MM.1S (cell line): ENCODE measurements at places on chromosomes 1 and 21.

DNA sequence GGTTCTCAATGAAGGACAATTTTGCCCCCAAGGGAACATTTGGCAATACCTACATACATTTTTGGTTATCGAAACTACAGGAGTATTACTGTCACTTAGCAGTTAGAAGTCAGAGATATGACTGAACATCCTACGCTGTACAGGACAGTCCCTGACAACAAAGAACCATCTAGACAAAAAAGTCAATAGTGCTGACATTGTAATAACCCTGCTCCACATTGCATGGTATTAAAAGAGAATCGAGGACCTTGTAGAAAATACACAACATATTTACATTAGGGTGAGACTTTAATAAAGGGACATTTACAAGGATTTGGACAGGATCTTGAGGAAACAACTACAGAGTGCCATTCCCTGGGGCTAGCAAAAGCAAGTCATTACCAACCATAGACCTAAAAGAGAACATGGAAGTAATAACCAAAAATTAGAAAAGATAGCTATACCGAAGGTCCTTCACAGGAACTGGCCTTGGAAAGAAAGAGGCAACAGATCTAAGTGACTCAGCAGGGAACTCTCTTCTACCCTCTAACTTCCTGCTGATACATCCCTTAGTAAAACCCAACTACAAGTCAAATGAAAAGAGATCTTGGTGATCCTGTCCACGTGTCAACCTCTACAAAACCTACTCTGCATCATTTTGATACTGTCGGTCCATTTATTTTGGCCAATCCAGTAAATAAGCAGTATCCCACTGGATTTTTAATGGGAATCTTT, 40.2 kb downstream of the ANGPTL3 start:
- no peak for DNase-seq

DNA sequence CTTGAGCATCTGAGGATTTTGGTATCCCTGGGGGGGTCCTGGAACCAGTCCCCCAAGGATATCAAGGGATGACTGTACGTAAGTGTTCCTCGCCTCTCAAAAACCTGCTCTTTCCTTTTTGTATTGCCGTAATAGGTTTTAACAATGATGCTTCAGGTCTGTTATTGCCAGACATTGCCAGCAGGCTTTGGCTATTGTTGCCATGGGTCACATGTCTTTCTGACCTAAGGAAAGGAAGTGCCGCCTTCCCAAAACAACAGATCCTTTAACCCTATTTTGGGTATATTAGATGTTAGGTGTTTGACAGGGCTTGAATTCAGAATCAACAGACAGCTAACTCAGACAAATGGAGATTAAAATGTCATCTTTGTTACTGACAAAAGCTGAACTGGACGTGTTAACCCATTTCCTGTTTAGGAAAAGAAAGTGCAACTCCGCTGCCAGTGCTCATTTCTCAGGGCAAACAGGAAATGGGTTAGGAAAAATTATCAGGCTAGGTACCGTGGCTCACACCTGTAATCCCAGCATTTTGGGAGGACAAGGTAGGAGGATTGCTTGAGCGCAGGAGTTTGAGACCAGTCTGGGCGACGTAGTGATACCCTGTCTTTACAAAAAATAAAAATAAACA, 12.4 kb upstream of the PRPF38B start:
- DNase-seq, result peak; percentile 35

- no peak for DNase-seq
These were observed 80.8 kb downstream of the SASS6 start for GRCh38 chr1:100051893-100052292.

- no peak for DNase-seq
These were observed 1.2 kb upstream of the LIN9 start for GRCh38 chr1:226310245-226310540.

DNA sequence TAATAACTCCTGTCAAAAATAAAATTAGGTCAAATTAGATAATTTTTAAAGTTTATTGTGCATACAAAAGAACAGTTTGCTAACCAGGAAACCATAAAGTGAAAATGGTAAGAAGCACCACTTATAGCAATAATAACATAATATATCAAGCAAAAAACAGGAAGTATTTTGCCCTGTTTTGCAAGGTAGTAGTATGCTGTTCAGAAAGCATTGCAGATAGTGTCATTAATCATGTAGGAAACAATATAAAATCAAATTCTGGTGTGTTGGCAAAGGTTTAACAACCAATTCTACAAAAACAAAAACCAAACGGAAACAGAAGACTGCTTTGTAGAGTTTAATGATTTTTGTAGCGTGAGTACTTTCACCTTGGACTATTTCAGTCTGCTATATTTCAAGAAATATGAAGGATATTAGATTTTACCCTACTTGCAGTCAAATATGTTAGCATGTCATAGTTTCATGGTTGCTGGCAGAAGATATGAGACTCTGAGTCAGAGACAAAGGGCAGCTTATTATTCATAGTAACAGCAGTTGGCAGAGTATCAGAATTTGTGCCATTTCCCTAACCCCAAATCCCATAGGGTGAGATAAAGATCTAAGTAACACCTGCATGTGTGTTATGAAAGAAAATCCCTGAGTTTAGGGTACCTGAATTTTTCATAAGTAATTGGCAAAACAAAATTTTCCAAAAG, 729.0 kb upstream of the BRINP3 start:
- DNase-seq, result no peak

DNA sequence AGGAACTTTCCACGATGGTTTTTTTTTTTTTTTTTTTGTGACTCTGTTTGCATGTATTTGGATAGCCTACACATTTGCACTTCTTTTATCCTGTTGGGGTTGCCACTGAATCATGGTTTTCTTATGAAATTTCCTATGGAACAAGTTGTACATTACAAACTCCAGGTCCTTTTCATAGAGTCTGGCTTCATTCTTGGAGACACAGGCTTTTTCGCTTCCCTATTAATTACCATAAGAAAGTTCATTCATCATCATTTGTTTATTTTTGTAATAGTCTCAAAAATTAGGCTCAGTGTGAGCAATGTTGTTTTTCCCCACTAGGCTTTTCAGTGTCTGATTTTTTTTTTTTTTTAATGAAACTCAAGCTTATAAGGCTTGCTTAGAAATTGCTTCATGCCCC, 179.4 kb downstream of the FMN2 start:
- no peak for DNase-seq

DNA sequence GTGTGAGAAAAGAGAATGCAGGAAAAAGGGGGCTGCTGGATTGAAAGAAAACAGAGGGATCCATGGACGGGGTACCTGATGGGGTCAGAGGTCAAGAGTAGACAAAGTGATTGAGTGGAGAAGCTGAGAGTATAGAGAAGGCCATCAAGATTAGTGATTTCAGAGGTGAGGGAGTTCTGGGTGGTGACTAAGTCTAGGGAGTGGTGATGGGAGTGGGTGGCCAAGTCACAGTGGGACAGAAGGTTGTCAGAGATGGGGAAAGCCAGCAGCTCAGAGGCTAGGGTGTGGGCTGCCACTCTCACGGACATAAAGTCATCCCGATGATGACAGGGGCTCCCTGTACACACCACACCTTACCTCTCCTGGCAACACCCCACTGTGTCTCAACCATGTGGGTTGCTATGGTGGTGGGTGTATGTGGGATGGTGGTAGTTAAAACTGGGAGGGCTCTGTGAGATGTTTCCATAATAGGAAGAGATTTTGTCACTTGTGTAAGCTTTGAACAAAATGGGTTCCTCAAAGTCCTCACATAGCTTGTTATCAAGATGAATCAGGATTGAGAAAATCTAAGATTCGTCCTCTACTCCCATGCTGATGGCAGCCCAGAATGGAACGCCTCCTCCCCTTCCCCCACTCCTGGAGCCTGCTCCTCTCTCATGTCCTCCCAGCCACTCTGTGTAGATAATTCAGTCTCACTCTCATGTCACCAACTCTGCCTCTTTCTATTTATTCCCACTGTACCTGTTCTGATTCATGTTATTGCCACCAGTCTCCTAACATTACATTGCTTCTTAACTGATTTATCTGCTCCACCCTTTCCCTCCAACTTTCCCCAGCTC, 20.3 kb upstream of the CSF1 start:
- no peak for DNase-seq

DNA sequence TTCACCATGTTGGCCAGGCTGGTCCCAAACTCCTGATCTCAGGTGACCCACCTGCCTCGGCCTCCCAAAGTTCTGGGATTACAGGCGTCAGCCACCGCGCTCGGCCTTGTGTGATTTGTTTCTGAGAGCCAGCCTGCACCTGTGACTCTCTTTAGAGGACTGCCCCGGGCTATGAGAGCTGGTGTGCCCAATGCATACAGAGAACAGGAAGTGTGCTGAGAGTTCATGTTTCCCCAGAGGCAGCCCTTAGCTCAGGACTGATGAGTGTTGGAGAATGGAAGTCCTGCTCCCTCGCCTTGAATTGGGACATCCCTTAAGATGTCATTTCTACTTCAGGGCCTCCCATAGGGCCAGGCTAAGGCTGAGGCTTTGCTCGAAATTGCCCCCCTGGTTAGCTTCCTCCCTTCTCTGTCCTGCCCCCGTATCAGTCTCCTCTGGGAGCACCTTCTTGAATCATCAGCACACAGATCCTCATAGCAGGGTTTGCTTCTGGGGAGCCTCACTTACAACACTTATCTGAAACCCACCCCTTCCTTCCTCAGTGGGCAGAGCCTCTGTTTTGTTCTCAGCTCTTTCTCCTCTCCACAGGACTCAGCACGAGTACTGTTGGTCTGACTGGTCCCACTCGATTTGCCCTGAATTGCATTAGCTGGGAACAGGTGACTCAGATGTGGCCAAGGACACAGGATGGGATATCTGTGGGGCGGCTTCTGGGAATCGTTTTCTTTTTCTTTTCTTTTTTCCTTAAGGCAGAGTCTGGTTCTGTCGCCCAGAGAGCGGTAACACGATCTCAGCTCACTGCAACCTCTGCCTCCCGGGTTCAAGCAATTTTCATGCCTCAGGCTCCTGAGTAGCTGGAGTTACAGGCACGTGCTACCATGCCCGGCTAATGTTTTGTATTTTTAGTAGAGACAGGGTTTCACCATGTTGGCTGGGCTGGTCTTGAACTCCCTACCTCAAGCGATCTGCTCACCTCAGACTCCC, 80.1 kb downstream of the UBIAD1 start:
- peak; percentile 78 for DNase-seq

- DNase-seq, result no peak
These were observed 108.8 kb downstream of the DYRK1A start for GRCh38 chr21:37475186-37475868.

DNA sequence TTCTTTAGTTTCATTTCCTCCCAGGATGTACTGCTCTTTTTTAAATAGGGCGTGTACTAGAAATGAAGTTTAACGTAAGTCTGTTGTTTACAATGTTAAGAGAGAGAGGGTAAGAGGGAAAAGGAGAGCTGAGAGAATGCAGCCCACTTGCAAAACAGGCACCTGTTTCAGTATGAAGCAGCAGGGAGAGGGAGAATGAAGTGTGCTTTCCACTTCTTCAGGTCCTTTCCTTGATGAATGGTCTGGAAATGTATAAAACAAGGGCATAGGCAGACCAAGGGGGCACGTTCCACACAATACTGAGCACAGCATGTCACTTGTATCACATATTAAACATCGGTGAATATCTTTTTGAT, 2.0 kb downstream of the KCNA3 start:
- DNase-seq, result peak; percentile 66

DNA sequence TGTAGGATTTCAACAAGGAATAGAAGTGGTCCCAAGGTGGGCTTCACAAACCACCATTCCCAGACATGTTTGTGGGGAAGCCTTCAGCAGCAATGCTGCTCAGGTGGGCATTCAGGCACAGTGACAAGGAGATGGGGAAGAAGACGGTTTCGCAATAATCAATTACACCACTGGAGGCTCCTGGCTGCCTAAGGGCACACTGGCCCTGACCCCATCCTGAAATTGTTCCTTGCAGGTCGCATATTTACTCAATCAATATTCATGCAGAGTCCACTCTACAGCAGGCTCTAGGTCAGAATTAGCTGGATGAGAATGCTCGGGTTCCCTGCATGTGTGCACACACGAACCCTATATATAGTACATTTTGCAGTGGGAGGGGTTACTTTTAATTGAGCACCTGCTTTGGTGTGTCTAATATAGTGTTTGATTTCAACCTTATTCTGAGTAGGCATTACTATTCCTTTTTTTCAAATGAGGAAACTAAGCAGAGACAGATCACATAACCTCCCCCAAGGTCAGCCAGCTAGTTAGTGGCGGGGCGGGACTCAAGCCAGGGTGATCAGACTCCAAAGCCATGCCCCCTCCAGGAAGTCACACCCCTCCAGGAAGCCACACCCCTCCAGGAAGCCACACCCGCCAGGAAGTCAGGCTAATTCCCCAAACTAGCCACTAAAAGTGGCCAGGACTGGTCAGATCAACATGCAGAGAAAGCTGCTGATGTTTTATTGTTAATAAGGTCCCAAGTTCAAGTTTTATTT, 106.5 kb downstream of the HLCS start:
- DNase-seq, result peak; percentile 33

GRCh38 chr1:241834733-241835377, 13.1 kb upstream of the EXO1 start:
- DNase-seq, result peak; percentile 46

- no peak for DNase-seq
These were observed 35.4 kb downstream of the QSOX1 start for GRCh38 chr1:180190091-180190490.

- DNase-seq, result no peak
These were observed 85.9 kb downstream of the TM2D1 start for GRCh38 chr1:61638911-61639605.

GRCh38 chr1:215477632-215478031, 89.5 kb upstream of the KCTD3 start:
- DNase-seq, result no peak

DNA sequence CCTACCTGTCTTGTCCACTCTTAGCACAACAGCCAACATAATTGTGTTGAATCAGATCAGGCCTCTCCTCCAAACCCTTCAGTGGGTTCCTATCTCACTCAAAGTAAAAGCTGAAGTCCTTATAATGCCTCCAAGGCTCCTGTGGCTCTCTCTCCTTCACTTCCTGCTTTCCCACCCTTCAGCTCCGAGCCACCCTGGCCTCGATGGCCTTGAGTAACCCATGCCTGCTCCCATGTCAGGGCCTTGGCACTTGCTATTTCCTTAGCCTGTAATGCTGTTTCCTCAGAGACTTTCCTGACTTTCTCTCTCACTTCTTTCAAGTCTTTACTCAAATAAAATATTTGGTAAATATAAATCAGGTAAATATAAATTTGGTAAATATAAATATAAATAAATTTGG, 8.1 kb upstream of the PLEKHM2 start:
- DNase-seq, result no peak

GRCh38 chr1:217106231-217106901, 383.1 kb upstream of the ESRRG start:
- no peak for DNase-seq

DNA sequence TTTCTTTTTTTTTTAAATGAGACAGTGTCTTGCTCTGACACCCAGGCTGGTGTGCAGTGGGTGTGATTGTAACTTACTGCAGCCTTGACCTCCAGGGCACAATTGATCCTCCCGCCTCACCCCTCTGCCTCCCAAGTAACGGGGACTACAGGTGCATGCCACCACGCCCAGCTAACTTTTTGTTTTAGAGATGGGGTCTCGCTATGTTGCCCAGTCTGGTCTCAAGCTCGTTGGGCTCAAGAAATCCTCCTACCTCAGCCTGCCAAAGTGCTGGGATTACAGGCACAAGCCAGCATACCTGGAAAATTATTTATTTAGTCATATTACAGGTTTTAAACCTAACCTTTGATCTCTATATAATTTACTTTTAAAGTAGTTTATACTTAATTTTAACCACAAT, 13.4 kb downstream of the LRRC39 start:
- DNase-seq, result no peak
